Activated T-helper 1 cell treated with anti-CD3 and anti-CD28 coated beads, Interleukin-12 subunit alpha, Interleukin-12 subunit beta, Interleukin-2, Interleukin-4 antibody, amounts not matched to agents 30 ng/mL and 10 ng/mL and 1 ng/mL, durations not matched to agents 14 hours and 24 hours and 36 hours (primary cell): ENCODE measurements at places on chromosomes 6 and 20. TPM values are rescaled to one million over a fixed set of nuclear protein-coding genes. Genes with fewer than 3 reads are reported as not detected.

GRCh38 chr6:30037182-30037788 is 23.8 kb upstream of the POLR1H start:
- DNase-seq, result no peak

- no peak for DNase-seq
Observed at GRCh38 chr20:63697357-63697867, 960 bp downstream of the TNFRSF6B start.

- no peak for DNase-seq
Observed at GRCh38 chr6:41477572-41477971, 68.6 kb upstream of the FOXP4 start.

DNA sequence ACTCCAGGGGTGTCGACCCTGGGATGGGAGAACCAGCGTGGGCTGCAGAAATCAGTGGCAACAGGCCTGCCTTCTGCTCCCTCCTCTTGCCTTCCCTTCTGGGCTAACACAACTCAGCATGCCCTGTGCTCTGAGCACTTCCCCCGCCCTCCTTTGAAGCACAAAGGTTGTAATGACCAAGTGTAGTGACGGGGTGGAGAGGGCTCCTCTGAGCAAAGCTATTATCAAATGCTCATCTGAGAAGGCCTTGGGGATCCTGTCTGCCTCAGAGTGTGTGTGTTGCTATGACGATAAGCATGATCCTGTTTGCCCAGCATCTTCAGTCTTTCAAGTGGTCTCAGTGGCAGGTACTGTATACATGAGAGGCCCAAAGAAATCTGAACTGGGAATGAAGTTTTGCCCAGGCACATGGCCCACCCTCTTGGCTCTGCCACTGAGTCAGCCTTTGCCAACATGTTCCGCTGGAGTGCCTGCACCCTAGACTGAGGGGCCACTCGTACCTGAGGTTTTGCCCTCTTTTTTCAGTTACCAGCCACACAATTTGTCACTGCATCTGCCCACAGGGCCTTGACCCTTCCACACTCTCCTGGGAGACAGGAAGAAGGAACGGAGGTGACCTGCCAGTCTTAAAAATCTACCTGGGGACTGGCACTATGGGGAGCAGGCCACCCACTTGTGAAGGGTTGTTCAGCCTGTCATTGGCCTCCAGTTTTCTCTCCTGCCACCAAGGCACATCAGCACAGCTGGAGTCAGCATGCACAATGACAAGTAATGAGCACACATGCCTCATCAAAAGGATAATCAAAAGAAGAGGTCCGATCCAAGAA is 74.5 kb downstream of the GFOD1 start:
- DNase-seq, result no peak

DNA sequence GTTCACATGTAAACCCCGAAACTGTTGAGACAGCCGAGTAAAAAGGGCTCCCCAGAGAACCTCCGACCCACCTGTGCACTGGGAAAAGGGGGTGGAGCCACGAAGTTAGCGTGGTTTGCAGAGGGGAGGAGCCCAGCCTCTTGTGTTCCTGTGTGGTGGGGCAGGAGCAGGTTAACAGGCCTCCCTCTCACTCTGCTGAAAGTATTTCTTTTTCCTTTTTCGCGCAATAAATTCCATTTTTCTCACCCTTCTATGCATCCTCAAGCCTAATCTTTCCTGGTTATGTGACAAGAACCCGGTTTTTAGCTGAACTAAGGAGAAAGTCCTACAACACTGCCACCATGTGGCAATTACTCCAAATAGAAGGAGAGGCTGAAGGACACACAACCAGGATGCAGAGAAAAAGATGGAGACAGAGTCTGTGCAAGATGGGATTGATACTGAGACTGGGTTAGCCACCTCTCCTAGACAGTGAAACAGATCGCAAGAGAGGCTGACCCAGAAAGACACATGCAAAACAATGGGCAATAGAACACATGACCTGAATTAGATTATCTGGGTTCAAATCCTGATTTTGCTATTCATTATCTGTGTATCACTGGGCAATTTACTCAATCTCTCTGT is 168.7 kb upstream of the PRSS16 start:
- no peak for DNase-seq

Gene CDH26
- 0.41 and 0.56 TPM in 2 replicates for total RNA-seq

Gene LAMA5
- 0.83 and 1.2 TPM in 2 replicates for total RNA-seq

Gene CFAP206
- 0.20 TPM in 1 of 2 replicates, not detected in the other for total RNA-seq
